A549 (cell line): ENCODE measurements at places on chromosomes 7 and 10. TPM values are rescaled to one million over a fixed set of nuclear protein-coding genes. Genes with fewer than 3 reads are reported as not detected.

DNA sequence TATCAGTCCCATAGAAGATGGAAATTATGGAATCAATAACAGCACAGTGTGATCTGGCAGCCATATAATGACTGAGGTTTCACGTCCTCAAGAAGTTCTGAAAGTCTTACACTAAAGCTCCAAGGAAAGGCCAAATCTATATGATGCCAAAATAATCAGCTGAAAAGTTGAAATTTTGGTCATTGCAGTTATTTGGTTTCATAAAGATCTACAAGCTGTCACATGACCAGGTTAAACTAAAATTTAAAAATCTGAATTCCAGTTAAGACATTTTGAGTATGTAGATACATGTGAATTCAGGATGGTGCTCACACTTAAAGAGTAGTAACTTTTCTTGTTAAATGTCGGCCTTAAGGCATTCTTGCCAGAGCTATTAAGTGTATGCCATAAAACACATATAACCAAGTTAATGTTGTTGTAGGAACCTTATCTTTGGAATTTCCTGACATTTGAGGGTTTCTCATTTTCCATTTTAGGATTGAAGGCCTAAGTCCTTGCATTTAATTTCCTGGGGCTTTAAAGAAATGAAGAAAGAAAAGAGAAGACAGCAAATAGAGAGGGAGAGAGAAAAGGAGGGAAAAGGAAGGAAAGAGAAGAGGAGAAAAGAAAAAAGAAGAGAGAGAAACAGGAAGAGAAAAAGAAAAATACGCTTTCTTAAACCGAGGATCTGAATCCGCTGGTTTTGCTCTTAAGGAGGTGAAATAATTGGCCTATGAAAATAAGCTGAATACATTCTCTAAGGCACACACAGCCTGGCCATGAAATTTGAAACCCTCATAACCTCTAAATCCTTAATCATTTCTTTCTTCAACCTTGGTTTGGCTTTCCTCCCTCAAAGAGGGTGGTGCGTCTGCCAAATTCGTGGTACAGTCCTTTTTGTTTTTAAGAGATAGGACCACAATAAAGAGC, 43.8 kb downstream of the DENND2A start:
- DNase-seq = no peak

DNA sequence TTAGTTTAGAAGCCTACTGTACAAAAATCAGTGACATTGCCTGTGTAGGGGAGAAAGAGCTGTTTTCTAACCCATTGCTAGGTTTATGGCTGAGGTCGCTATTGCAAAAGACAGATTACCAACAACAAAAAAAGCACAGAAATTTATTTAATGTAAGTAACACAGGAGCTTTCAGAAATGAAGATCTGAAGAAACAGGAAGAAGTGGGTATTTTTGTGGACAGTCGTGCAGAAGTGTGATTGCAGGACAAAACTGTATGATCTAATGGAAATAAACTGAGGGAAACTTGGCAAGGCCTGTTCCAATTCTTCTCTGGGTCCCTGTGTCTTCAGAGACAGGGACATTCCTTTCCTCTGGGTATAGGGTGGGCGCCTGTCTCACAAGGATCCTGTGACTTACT, 87.4 kb downstream of the APBB1IP start:
- no peak for DNase-seq

DNA sequence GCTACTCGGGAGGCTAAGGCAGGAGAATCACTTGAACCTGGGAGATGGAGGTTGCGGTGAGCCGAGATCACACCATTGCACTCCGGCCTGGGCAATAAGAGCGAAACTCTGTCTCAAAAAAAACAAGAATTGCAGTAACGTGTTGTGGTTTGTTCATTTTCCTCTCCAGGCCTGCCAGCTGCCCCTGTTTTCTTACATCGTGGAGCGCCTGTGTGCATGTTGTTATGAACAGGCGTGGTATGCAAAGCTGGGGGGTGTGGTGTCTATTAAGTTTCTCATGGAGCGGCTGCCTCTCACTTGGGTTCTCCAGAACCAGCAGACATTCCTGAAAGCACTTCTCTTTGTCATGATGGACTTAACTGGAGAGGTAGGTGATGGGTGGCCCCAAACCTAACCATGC, 52.1 kb downstream of the TRRAP start:
- DNase-seq = no peak

DNA sequence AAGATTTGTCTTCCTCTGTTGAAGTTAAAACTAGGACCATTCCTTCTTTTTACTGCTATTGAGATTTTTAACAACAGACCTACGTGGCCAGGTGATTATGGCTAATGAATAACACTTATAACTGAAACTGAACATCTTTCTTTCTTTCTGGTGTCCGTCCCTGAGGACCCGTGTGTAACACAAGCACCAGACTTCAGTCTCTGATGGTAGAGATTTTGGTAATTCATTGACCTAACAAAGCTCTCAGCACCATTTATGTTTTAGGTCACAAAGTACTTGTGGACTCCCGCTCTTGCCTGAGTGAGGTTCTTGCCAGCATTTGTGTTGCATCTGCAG, 40.4 kb upstream of the TMEM229A start:
- no peak for DNase-seq

- no peak for DNase-seq
Observed at GRCh38 chr7:41098402-41098801, 604.5 kb downstream of the INHBA start.

DNA sequence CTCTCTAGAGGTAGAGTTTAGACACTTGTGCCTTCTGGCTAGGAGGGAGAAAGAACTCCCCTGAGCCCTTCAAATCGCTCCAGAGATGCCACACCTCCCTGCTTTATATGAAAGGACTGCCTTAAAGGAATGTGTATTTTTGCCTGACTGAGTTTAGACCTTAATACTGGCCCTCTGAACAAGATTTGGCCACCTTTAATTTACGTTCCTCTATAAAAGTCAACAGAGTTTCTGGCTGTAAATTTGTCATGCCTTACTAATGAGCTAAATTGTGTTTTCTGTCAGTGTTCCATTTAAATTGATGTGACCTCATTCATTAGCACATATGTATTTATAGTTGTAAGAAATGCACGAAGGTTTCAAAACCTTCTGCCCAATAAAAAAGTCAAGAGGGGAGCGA, 48.0 kb downstream of the SEMA3C start:
- DNase-seq = no peak

GRCh38 chr10:129727495-129727894, 236.6 kb downstream of the EBF3 start:
- no peak for DNase-seq

Gene SPDYE11
- polyA plus RNA-seq = not detected in 3 replicates

Gene PLCE1
- 10.7 to 12.8 TPM (median 10.9 TPM) in 3 replicates for polyA plus RNA-seq

Gene OPTN
- polyA plus RNA-seq = 30.9 to 34.5 TPM (median 31.8 TPM) in 3 replicates

Gene LLCFC1
- not detected in 3 replicates for polyA plus RNA-seq

Gene GPR146
- polyA plus RNA-seq = 0.70 to 0.75 TPM (median 0.74 TPM) in 3 replicates
